CD4-positive, alpha-beta T cell (primary cell): ENCODE measurements at places on chromosomes 1 and 21. TPM values are rescaled to one million over a fixed set of nuclear protein-coding genes. Genes with fewer than 3 reads are reported as not detected.

DNA sequence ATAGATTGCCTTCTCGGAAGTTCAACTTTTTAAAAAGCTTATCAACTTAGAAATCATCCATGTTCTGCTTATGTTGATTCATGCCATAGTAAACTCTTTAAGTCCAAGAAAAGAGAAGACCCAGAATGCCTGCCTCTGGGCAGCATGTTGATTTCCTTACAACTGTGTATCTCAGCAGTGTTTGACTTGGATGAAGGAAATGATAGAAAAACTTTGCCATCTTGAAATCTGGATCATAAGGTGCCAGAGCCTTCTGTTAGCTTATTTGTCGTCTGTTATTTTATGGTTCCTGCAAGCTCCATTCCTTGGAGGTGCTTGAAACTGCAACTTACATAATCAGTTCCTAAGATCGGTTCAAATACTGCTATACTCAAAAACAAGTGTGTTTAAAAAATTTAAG, 124.5 kb downstream of the ATP5PO start:
- no peak for DNase-seq

DNA sequence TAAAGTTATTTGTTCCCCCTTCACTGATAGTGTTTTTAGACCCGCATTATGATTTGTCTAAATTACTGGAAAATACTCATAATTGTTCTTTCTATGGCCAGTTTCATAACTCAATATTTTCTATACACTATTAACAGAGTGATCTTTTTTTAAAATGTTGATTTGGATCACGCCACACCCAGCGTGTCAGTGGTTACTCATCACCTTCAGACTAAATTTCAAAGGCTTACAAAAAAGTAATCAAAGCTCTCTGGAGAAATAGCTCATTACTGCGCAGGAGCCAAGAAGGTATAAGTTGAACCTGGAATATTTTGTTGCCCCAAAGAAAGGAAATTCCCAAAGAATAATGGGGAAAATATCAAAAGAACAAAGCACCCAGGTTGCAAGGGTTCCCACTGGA, 104.9 kb downstream of the EVI5 start:
- DNase-seq: no peak

DNA sequence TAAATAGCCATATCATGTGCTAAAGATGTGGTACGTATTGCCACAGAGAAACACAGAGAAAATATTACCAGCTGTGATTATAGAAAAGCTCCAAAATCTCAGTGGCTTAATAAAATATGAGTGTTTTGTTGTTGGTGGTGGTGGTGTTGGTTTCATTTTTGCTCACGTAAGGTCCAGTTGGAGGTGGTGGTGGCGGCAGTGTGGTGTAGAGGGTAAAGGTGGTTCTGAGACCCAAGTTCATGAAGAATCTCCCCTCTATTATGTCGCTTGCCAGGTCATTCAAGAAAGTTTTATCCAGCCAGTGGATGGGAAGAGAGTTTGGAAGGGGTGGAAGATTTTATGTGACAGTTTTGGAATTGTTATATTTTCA, 217.6 kb upstream of the SAMSN1 start:
- DNase-seq: no peak

Gene GCLM
- 6.8 TPM for total RNA-seq

DNA sequence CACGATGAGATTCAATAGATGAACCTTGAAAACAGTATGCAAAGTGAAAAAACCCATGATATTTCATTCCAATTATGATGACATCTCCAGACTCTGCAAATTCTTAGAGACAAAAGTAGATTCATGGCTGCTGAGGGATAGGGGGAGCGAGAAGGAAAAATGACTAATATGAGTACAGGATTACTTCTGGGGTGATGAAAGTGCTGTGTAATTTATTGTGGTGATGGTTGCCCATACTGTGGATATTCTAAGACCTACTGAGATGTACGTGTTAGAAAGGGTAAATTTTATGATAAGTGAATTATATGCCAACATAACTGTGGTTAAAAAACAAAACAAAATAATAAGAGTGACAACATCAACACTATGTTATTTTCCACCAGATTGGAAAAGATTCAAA, 18.9 kb upstream of the RGS7 start:
- no peak for DNase-seq

- no peak for DNase-seq
Observed at GRCh38 chr1:210876275-210876674, 257.7 kb downstream of the KCNH1 start.

DNA sequence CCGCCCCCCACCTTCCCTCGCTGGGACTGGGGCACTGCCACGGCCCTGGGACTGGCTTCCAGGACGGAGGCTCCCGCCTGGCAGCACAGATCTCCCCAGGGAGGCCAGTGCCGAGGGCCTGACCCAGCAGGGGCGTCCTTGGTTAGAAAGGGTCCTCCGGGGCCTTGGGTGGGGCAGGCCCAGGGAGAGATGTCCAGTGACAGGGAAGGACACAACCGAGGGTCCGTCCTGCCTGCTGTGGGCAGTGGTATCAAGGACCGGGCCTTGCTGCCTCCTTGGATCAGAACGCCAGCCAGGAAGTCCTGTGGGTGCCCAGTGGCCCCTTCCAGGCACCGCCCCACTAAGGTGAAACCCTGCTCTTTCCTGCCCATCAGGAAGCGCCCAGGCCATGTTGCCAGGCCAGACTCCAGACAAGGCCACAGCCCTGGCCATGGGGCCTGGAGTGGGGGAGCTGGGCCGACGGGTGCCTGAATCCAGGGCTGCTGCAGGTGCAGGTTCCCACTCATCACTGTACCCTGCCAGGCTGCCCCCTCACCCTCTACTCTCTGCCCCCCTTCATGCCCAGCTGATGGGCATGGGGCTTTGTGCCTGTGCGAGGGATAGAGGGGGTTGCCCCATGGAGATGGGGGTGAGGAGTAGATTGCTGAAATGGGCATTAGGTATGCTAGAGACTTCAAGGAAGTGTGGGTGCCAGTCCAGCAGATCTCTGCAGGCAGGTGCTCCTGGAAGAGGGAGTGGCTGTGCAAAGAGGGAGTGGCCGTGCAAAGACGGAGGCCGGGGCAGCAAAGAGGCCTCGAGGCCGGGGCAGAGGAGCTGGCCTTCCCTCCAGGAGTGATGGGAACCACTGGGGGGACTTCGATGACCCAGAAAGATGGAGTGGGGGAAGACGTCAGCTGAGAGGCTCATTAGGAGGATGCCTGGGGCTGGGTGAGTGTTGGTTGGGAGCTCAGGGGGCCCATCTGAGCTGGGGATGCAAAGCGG, 2.2 kb upstream of the PRKCZ start:
- DNase-seq: no peak

Gene NAV1
- 2.8 TPM for total RNA-seq

Gene NKAIN1
- not detected for total RNA-seq

DNA sequence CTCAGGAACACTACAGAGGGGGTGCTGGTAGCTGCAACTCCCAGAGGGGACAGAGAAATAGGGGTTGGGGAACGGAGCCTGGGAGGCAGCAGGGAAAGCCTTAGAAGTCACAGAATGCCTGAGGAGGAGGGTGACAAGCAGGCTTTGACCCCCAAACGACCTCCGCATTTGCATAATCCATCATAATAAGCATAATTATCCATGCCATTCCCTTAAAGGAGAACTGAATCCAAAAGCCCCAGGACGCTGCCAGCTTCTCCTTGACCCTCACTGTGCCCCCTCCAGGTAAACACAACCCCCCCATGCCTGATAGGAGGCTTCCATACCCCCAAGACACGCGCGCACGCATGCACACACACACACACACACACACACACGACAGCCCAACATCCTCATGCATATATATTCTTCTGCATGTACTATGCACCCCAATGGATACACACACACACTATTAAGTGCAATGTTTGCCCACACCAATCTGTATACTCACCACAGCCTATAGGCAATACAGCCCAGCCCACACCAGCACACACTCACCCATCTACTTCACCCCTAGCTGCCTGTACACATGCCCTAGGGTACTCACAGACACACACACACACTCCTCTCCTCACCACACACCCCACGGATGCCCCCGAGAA, 27.8 kb downstream of the SDC3 start:
- no peak for DNase-seq

Gene RXRG
- total RNA-seq: not detected

Gene PALMD
- not detected for total RNA-seq

Gene FHL3
- 3.7 TPM for total RNA-seq

Gene ANGPTL3
- not detected for total RNA-seq

- DNase-seq: no peak
Observed at GRCh38 chr1:79362470-79362869, 355.9 kb upstream of the ADGRL4 start.

Gene FCRL1
- 0.60 TPM for total RNA-seq

Gene FCRL5
- not detected for total RNA-seq

- no peak for DNase-seq
Observed at GRCh38 chr21:46155514-46156377, at the start of gene FTCD. TSS of gene FTCD (minus strand) at chr21:46155579. CDS start at chr21:46155523, 56 bp downstream.

Gene S100A7
- total RNA-seq: not detected

DNA sequence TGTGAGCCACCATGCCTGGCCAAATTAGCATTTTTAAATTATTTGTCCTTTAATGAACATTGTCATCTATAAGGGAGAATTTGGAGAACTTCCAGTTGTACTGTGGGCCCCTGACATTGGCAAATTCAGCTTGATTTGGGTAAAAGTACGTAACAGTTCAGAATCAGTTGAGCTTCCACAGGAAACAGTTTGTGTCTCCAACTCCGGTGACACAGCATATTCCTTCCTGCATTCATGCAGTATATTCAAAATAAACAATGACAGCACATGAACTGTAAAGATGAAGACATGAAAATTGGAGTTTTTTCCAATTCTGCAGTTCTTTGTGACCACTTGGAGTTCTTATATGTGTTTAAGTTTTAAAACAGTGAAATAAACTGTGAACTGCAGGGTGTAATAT, 28.2 kb downstream of the RNF220 start:
- DNase-seq: no peak
